ENCODE measurements at places on chromosomes 3 and 15.

DNA sequence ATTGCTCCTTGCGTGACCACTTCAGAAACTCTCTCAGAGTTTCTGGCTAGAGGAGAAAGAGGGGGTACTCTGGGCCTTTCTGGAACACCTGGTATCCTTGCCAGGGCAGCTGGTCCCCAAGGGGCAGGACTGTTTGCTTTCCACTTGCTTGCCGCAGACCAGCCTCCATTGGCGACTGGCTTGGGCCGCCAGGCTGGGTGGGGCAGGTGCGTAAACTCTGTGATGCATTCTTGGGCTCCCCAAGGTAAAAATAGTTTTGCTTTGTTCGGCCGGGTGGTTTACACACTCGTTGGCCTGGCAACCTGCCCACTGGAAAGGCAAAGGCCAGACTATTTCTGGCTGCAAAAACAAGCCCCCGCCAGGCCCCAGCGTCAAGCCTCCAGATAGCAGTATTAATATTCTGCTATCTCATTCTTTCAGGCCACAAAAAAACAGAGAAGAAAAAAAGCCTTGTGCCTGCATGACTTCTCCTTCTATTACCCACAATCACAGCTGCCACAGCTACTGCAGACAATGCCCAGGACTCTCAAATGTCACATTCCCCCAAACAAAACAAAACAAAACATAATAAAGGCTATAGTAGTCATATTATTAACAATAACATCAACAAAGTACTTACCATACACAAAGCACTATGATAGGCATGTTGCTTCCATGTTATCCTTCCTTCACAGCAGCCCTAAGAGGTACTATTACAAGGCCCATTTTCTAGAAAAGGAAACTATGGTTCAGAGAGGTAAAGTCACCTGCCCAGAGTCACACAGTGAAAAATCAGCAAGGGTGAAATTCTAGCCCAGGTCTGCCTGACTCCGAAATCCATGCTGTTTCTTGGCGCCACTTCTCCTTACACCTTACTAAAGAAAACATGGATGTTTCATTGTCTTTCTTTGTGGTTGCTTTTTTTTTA lies 14.0 kb upstream of the SSUH2 start:
- DNase-seq, result no peak

DNA sequence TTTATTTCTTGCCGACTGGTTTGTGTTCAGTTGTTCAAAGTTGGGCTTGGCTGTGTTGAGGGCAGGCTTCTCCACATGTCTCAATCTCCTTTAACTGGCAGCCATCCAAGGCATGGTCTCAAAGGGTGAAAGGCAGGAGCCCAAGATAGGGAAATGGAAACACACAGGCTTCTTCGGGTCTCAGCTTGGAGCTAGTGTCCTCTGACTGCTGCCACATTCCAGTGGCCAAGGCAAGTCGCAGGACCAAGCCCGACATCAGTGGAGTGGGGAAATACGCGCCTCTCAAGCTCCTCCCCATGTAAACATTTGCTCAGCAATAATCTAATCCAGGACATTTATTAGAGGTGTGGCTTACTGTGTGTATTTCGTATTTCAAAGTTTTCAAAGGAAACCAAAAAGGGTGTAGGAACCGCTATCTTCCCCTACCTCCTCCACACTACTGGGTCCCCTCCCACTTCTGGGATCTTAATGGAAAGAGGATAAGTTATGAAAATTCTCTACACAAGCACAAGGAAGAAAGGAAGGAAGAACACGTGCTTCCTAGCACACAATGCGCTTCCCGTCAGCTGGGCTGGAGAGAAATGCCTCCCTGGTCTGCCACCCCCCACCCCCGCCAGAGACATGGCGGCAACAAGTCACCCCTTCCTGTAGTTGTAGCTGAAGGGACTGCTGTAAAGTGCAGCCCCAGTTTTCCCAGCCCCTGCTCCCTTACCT lies 181.7 kb downstream of the FAM43A start:
- no peak for DNase-seq

GRCh38 chr15:76196269-76197231 lies 114.7 kb downstream of the ETFA start:
- no peak for DNase-seq

- DNase-seq, result no peak
Measured at GRCh38 chr15:38065721-38066345, 131.4 kb downstream of the TMCO5A start.

Measured in stimulated activated CD4-positive, alpha-beta T cell treated with anti-CD3 and anti-CD28 coated beads, Interleukin-12 subunit alpha, Interleukin-12 subunit beta, amount 100 ng/mL, for 24 hours (primary cell).